ENCODE measurements at places on chromosomes 7 and 10.

- H3K4me1 ChIP-seq: no peaks in the 10 kb centered on the region
- H3K27ac ChIP-seq: no peak overlapping the region
- no peak for DNase-seq
- H3K27me3 ChIP-seq: peaks cover 19% of the 10 kb centered on the region
- H3K4me3 ChIP-seq: no peak overlapping the region
- no peaks in the 10 kb centered on the region for H3K36me3 ChIP-seq
Observed at GRCh38 chr7:157688533-157689268, 351.9 kb downstream of the DNAJB6 start.

- DNase-seq: no peak
- H3K27ac ChIP-seq: no peak overlapping the region
- H3K27me3 ChIP-seq: peaks cover 15% of the 10 kb centered on the region
Observed at GRCh38 chr10:104478380-104478779, 124.7 kb downstream of the CFAP58 start.

DNA sequence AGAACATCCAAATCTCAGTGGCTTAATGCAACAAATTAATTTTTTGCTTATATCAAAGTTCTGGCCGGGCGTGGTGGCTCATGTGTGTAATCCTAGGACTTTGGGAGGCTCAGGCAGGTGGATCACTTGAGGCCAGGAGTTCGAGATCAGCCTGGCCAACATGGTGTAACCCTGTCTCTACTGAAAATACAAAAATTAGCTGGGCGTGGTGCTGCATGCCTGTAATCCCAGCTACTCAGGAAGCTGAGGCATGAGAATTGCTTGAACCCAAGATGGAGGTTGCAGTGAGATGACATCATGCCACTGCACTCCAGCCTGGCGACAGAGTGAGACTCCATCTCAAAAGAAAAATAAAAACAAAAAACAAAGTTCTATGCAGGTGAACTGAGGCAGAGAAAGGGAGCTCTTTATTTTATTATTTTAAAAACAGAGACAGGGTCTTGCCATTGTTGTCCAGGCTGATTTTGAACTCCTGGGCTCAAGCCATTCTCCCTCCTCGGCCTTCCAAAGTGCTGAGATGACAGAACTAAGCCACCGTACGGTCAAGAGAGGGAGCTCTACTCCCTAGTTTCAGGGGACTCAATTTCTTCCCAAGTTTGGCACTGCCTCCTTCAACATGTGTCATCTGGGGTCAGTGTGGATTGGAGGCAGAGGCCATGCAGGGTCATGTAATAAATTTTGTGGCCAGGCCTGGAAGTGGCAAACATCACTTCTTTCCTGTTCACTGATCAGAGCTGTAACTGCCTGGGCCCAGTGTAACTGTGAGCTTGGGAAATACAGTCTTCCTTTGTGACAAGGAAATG is 2.4 kb downstream of the ADCK2 start:
- H3K27ac ChIP-seq: peak overlapping the region; percentile 19
- peak; percentile 50 for DNase-seq
- peaks cover 5% of the 10 kb centered on the region for H3K36me3 ChIP-seq
- H3K4me3 ChIP-seq: peak overlapping the region; percentile 55

GRCh38 chr7:69598081-69598486 is at the start of gene AUTS2:
Gene AUTS2 (plus strand): TSS chr7:69598475. CDS start chr7:69599654, 1,179 bp downstream.
- no peak within 1 kb of the TSS for H3K27ac ChIP-seq
- peak within 1 kb of the TSS; percentile 87 for H3K4me3 ChIP-seq
- DNase-seq: no peak
- peaks cover 7% of the 10 kb centered on the region for H3K27me3 ChIP-seq

- H3K4me1 ChIP-seq: no peaks in the 10 kb centered on the region
- no peak overlapping the region for H3K27ac ChIP-seq
- H3K27me3 ChIP-seq: peaks cover 15% of the 10 kb centered on the region
- H3K4me3 ChIP-seq: no peak overlapping the region
Observed at GRCh38 chr7:106151459-106152312, 39.6 kb upstream of the SYPL1 start.

- peak overlapping the region; percentile 25 for H3K4me3 ChIP-seq
- H3K27ac ChIP-seq: no peak overlapping the region
- H3K27me3 ChIP-seq: no peaks in the 10 kb centered on the region
- peaks cover 60% of the 10 kb centered on the region for H3K4me1 ChIP-seq
- peak; percentile 20 for DNase-seq
Observed at GRCh38 chr7:127768241-127768640, 116.2 kb downstream of the SND1 start.

DNA sequence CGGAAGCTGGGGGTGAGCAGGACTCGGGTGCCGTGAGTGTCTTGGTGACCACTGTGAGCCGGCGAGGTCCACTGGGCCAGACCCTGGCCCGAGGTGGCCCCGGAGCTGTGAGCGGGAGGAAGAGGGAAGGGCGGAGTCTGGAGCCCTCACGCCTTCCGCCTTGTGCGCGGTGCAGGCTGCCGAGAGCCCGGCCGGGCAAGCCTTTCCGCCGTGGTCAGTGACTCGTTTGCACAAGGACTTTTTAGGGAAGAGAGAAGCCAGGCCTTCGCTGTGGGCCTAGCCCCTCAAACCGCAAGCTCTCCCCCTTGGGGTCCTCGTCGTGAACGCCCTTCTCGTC is 40.9 kb upstream of the ZNF32 start:
- peak overlapping the region; percentile 72 for H3K27ac ChIP-seq
- H3K36me3 ChIP-seq: no peaks in the 10 kb centered on the region
- H3K4me1 ChIP-seq: peaks cover 59% of the 10 kb centered on the region
- H3K4me3 ChIP-seq: peak overlapping the region; percentile 88
- no peak for DNase-seq
- H3K27me3 ChIP-seq: peaks cover 2% of the 10 kb centered on the region

DNA sequence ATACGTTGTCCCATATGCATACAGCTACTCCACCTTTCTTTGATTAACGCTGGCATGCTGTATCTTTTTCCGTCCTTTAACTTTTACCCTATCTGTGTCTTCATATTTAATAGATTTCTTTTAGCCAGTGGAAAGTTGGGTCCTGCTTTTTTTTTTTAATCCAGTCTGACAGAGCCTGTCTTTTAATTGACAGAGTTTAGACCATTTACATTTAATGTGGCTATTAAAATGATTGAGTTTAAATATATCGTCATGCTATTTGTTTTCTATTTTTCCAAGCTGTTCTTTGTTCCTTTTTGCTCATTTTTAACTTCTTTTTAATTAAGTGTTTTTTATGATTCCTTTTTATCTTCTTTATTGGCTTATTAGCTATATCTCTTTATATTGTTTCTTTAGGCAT is 217.6 kb upstream of the NEBL start:
- no peaks in the 10 kb centered on the region for H3K27me3 ChIP-seq
- no peak for DNase-seq
- no peak overlapping the region for H3K4me3 ChIP-seq
- H3K4me1 ChIP-seq: no peaks in the 10 kb centered on the region
- no peaks in the 10 kb centered on the region for H3K36me3 ChIP-seq

DNA sequence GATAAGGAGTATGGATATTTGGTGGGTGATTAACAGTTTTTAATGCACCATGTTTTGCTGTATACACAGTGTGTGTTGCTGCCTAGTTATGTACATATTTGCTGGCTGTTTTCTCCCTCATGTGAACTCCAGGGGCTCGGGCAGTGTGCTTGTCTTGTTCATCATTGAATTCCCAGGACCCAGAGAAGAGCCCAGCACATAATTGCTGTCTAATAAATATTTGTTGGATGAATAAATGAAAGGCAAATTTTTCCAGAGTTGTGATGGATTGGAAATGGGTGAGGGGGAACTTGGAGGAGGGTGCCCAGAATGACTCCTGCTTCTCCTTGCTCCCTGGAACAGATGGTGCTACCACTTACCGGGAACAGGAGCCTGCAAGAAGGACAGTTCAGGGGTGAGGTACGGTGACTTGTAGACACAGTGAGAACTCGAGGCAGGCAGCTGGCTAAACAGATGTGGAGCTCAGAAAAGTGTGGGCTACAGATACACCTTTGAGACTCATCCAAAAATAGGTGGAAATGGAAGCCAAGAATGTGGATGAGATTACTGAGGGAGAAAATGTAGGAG is 586.8 kb upstream of the MGMT start:
- H3K27me3 ChIP-seq: no peaks in the 10 kb centered on the region
- H3K27ac ChIP-seq: no peak overlapping the region
- 0 out of 2 replicates have a peak, but pooled peaks cover 5% of the 10 kb centered on the region for H3K36me3 ChIP-seq
- no peak for DNase-seq
- no peak overlapping the region for H3K4me3 ChIP-seq
- H3K4me1 ChIP-seq: no peaks in the 10 kb centered on the region

GRCh38 chr10:7795605-7796004 is 7.6 kb downstream of the ATP5F1C start:
- H3K4me1 ChIP-seq: peaks cover 76% of the 10 kb centered on the region
- H3K27ac ChIP-seq: peak overlapping the region; percentile 66
- H3K27me3 ChIP-seq: no peaks in the 10 kb centered on the region
- H3K4me3 ChIP-seq: no peak overlapping the region

DNA sequence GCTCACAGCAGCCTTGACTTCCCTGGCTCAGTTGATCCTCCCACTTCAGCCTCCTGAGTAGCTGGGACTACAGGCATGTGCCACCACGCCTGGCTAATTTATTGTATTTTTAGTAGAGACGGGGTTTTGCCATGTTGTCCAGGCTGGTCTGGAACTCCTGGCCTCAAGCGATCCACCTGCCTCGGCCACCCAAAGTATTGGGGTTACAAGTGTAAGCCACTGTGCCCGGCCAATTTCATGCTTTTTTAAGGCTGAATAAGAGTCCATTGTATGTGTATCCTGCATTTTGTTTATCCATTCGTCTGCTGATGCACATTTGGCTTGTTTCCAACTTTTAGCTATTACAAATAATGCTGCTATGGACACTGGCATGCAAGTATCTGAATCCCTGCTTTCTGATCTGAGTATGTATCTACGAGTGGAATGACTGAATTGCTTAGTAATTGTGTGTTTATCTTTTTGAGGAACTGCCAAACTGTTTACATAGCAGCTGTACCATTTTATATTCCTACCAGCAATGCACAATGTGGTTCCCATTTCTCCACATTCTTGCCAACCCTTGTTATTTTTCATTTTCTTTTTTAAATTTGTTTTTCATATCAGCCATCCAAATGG is 37.3 kb upstream of the TPST1 start:
- peaks cover 22% of the 10 kb centered on the region for H3K4me1 ChIP-seq
- H3K4me3 ChIP-seq: no peak overlapping the region
- peak; percentile 93 for DNase-seq
- H3K27ac ChIP-seq: peak overlapping the region; percentile 33
- no peaks in the 10 kb centered on the region for H3K27me3 ChIP-seq
- H3K36me3 ChIP-seq: no peaks in the 10 kb centered on the region

GRCh38 chr7:96614154-96614867 is 95.3 kb downstream of the SEM1 start:
- H3K27me3 ChIP-seq: no peaks in the 10 kb centered on the region
- DNase-seq: no peak
- H3K4me3 ChIP-seq: no peak overlapping the region
- H3K4me1 ChIP-seq: no peaks in the 10 kb centered on the region

DNA sequence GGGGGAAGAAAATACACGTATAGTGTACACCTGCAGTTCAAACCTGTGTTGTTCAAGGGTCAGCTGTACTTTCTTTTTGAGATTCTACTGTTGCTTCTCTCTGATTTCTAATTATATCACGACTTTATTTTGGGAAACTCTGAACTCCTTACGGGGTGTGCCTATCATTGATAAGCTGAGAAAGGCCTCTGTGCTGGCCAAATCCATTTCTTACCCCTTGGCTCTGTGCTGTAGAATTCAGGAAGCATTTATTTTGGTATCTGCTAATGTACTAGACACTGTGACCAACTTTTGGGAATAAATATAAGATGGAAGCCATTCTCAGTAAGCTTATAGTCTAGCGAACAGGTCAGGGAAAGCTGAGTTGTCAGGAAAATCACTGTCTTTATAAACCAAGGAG is 26.9 kb upstream of the RPA3 start:
- H3K27ac ChIP-seq: no peak overlapping the region
- DNase-seq: no peak
- no peaks in the 10 kb centered on the region for H3K4me1 ChIP-seq
- H3K27me3 ChIP-seq: peaks cover 3% of the 10 kb centered on the region
- no peak overlapping the region for H3K4me3 ChIP-seq

- no peak for DNase-seq
- no peak overlapping the region for H3K27ac ChIP-seq
- peaks cover 7% of the 10 kb centered on the region for H3K4me1 ChIP-seq
- H3K36me3 ChIP-seq: peaks cover 23% of the 10 kb centered on the region
- H3K4me3 ChIP-seq: no peak overlapping the region
Observed at GRCh38 chr10:92508866-92509265, 65.0 kb downstream of the IDE start.
